ENCODE measurements at places on chromosomes 6 and 20. TPM values are rescaled to one million over a fixed set of nuclear protein-coding genes. Genes with fewer than 3 reads are reported as not detected.

ABHD16B gene
- total RNA-seq, result not detected

GRCh38 chr6:136920671-136921380 lies 1.3 kb upstream of the SLC35D3 start:
- peak overlapping the region; percentile 46 for H3K4me3 ChIP-seq
- H3K27me3 ChIP-seq, result peaks cover 48% of the 10 kb centered on the region
- H3K27ac ChIP-seq, result no peak overlapping the region
- no peak for DNase-seq
- no peaks in the 10 kb centered on the region for H3K36me3 ChIP-seq
- no peaks in the 10 kb centered on the region for H3K4me1 ChIP-seq

DNA sequence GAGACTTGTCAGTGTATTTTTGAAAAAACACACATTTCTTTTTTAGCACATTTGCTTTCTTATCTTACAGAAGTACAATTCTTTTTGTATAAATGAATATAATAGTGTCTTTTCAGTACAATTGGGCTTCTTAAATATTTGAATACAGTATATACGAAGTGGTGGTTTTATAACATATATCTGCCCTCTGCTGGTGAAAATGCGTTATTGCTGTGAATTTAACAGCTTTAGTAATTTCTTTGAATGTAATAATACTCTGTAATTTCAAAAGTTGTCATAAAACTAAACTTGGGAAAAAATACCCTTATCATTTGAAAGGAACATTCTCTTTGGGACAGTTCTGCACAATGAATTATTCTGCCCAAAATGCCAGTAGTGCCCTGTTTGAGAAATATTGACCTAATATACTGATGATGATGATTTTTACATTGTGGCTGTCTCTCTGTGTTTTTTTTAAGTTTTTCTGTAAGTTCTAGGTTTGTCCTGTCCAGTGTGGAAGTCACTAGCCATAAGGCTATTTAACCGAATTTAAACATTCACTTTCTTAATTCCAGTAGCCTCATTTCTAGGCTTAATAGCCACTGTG lies 19.0 kb downstream of the SMAP1 start:
- no peaks in the 10 kb centered on the region for H3K27me3 ChIP-seq
- H3K27ac ChIP-seq, result no peak overlapping the region
- no peaks in the 10 kb centered on the region for H3K4me1 ChIP-seq
- peak; percentile 56 for DNase-seq
- H3K4me3 ChIP-seq, result no peak overlapping the region

GRCh38 chr20:2752567-2753460 lies 47.6 kb downstream of the CPXM1 start:
- peak; percentile 30 for DNase-seq
- H3K4me3 ChIP-seq, result peak overlapping the region; percentile 30
- peaks cover 60% of the 10 kb centered on the region for H3K27me3 ChIP-seq

Data from IMR-90 (cell line).